ENCODE measurements at places on chromosomes 11 and 22.

- DNase-seq, result no peak
Observed at GRCh38 chr11:126173257-126173656, 38.2 kb downstream of the RPUSD4 start.

DNA sequence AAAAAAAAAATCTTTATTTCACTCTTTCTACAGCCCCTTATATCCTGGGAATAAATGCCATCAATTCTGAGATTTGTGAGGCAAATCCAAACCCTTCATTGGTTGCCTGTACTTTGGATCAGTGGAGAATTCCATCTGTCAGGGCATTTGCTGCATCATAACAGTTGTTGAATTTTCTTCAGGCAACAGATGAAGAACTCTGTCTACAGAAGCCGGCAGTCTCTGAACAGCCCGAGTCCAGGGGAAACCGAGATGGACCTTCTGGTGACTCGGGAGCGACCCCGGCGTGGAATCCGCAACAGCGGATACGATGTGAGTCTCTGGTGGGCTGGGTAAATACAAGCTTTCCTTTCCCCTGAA lies 82.3 kb downstream of the C11orf91 start:
- no peak for DNase-seq

GRCh38 chr11:78261367-78261766 lies 72.6 kb downstream of the USP35 start:
- no peak for DNase-seq

DNA sequence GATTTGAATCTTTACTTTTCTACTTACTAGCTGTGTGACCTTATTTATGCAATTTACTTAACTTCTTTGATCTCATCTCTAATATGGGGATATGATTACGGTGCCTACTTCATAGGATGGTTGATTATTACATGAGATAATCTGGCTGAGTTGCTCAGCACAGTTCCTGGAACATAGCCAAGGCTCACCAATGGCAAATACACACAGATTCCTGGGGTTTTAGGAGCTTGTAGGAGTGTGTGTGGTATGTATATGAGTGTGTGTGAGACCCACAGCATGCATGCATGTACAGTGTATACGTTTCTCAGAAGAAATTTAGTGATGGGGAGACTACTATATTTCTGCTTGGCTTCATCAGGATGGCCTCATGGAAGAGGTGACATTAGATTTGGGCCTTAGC lies 256.9 kb downstream of the KIRREL3 start:
- DNase-seq, result no peak

All from heart left ventricle (tissue), 16 donors.